Stimulated activated CD4-positive, alpha-beta T cell treated with anti-CD3 and anti-CD28 coated beads, Interleukin-1b, Interleukin-23, amount 100 ng/mL, for 1 hour (primary cell): ENCODE measurements at places on chromosomes 13 and 19.

GRCh38 chr13:49569993-49570689 lies 15.2 kb downstream of the RCBTB1 start:
- DNase-seq, result no peak

GRCh38 chr13:83691966-83692365 lies 190.3 kb downstream of the SLITRK1 start:
- no peak for DNase-seq

DNA sequence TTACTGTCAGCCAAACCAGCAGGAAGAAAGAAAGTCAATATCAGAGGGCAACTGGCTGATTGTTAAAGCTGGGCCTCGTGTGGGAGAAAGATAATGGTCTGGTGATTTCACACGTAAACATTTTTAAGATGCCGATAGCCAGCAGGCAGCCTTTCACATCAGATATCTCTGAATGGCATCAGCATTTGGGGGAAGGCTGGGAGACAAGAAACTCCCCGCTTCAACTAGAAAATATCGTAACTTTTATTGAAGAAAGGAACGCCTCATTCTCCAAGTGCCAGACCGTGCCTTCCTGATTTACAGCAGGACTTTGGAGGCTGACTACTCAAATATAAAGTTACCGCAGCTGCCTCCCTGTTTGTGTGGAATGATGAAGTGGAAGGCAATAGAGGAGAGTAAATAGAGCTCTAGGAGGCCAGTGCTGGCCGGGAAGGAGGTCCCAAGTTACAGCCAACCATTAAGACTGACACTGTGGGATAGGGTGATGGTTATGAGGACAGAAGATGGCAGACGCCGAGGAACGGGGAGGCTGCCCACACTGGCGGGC lies 284.3 kb upstream of the MAB21L1 start:
- no peak for DNase-seq

- DNase-seq, result no peak
These were observed 143.9 kb upstream of the IPO5 start for GRCh38 chr13:97809576-97809975.

DNA sequence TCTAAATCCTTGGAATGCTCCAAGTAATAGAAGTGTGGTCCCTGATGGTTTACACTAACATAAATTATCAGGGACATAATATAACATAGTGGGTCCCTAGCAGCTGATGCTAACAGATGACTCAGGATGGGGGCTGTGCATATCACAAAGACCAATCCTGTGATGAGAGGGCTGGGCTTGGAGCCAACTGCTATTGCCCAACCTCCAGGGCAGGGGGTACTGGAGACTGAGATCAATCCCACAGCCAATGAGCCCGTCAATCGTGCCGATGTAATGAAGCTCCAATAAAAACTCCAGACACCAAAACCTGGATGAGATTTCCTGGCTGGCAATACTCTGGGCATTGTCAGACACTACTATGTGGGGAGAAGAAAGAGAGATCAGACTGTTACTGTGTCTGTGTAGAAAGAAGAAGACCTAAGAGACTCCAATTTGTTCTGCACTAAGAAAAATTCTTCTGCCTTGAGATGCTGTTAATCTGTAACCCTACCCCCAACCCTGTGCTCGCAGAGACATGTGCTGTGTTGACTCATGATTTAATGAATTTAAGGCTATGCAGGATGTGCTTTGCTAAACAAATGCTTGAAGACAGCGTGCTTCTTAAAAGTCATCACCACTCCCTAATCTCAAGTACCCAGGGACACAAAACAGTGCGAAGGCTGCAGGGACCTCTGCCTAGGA lies 33.4 kb downstream of the ABCC4 start:
- no peak for DNase-seq

GRCh38 chr19:3457528-3458228 lies 22.6 kb downstream of the SMIM24 start:
- no peak for DNase-seq

DNA sequence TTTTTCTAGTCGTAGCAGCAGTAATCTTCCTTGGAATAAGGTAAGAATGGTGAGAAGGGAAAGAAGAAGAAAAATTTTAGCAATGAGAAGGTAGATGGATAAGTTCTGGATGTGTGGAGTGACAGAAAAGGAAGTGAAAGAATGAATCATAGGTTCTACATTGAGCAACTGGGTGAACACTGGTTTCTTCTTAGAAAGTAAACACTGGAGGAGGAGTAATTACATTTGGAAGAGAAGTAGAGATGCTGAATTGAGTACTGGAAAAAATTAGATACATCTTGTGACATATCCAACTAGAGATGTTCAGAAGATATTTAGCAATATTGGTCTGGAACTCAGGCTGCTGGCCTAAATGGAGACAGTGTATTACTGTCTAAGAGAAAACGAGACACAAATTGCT lies 148.5 kb downstream of the GPC5 start:
- DNase-seq, result no peak

DNA sequence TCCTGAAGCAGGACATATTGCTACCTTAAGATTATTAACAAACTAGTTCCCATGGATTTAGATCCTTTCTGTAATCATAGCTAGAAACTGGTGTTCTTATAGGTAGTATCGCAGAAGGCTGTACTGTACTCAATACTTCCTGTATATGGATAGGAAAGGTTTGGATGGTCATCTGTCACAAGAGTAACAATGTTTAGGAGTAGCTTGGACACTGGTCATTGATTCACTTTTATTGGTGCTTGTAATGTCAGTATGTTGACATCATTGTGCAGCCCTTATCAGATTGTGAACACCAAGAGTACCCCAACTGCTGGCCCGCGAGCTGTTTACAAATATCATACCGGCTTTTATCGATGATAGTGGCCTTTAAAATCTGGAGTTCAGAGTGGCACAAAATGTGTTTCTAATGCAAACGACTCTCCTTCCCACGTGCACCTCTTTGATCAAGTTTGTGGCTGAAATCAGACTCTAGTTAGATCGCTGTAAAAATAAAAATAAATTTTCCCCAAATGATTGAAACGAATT lies 605 bp upstream of the CDK8 start:
- no peak for DNase-seq

GRCh38 chr13:35470671-35471661 lies 5.5 kb downstream of the MAB21L1 start:
- no peak for DNase-seq

DNA sequence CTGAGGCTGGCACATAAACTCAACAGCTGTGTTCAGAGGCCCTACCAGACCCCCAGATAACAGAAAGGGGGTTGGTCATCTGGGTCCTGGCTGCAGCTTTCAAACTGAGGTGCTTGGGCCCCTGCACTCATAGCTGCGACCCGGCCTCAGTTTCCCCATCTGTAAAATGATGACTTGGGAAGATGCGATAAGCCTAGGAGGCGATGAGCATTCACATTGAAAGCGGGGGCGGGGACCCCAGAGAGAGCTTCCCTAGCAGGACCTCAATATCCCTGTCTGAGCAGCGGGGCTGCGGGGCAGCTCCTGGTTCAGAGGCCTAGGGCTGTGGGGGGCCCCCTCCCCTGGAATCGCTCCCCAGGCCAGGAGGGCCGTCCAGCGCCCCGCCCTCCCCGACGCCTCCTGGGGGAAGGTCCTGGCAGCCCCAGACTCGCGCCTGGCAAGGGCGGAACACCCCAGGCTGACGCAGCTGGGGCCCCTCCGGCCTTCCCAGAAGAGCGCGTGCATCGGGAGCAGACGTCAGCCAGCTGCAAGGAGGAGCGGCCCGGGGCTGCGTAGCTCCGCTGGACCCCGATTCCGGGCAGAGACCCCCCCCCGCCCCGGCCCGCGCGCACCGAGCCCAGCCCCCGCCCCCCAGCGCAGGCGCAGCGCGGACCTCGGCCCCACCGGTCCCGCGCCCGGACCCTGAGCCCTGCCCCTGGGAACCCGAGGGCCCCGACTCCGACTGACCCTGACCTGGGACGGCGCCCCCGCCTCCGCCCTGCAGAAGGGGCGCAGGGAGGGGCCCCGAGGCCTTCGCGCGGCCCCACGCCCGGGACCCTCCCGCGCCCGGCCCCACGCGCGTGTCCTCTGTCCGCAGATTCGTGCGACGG lies 3.5 kb downstream of the FSTL3 start:
- DNase-seq, result no peak

GRCh38 chr13:101785858-101786257 lies 333.4 kb downstream of the ITGBL1 start:
- no peak for DNase-seq

DNA sequence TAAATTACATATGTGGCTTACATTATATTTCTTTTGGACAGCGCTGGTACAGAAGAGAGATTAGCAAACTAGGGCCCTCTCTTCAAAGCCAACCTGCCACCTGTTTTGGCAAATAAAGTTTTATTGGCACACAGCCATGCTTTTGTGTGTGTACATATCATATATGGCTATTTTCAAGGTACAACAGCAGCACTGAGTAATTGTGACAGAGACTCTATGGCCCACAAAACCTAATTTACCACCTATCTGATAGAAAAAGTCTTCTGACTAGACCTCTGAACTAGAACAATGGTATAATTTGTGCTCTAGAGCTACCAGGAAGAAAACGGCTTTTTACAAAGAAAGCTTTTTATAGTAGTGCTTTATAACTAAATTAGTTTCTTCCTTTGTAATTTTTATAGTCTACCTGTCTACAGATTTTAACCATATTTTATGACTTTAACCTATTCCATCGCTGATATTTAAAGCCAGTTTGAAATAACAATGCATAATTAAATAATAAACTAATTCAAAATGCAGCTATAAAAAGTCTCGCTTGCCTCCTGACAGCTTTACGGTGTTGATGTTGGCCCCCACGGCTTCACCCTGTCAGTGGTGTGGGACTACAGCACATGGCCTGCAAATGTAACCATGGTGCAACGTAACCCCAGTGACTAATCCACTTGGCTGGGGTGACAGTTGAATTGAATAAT lies 17.7 kb upstream of the DPY19L3 start:
- DNase-seq, result no peak

DNA sequence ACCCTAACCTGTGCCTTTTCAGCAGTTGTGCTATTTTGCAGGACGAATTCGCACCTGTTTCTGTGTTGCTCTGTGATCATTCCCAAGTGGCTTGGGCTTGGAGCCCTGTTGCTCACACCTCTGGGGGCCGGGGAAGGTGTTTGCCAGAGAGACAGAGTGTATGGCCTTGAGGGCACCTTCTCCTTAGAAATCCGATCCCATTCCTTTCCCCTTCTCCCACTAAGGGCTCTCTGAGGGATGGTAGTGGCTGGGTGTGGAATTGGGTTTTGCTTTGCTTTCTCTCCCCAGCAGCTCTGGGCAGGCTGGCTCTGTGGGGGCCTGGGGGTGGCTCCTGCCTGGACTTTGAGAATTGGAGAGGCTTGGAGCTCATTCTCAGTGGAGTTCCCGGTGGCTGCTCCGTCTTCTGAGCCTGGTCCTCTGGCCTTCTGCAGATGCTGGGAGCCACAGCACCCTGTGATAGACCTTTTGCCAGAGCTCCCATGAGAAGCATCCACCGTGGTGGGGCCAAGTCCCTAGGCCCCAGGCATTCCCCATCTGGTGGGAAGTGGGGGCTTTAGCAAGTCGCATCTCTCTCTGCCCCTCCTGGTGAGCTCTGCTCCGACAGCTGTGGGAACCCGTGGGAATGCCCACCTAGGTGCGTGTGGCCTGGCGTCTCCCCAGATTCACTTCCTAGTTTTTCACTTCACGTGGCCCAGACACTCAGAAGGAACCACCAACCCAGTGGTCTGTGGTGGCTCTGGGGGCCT lies 26.1 kb downstream of the ATP11A start:
- DNase-seq, result no peak

- no peak for DNase-seq
These were observed 47.1 kb downstream of the MLLT1 start for GRCh38 chr19:6232601-6233055.

- no peak for DNase-seq
These were observed at the start of gene ERFL for GRCh38 chr19:41928221-41928683. Gene ERFL, minus strand, starts transcription at chr19:41928449. Its CDS starts 15,530 bp downstream, at chr19:41912919.

DNA sequence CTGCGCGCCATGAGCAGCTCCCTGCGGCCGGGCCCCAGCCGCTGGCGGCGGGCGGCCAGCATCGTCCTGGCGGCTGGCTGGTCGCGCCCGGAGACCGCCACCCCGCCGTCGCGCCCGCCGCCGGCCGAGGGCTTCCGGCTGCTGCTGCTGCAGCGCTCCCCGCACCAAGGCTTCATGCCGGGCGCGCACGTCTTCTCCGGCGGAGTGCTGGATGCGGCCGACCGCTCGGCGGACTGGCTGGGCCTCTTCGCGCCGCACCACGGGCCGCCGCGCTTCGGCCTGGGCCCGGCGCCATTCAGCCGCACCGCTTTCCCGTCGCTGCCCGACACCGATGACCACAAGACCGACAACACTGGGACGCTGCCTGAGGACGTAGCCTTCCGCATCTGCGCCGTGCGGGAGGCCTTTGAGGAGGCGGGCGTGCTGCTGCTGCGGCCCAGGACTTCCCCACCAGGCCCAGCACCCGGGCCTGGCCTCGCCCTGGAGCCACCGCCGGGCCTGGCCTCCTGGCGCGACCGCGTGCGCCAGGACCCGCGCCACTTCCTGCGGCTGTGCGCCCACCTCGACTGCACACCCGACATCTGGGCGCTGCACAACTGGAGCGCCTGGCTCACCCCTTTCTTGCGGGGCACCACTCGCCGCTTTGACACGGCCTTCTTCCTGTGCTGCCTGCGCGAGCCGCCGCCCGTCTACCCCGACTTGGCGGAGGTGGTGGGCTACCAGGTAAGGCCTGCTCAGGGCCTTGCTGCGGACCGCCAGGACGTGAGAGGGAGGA lies 518 bp downstream of the NUDT19 start:
- DNase-seq, result no peak

DNA sequence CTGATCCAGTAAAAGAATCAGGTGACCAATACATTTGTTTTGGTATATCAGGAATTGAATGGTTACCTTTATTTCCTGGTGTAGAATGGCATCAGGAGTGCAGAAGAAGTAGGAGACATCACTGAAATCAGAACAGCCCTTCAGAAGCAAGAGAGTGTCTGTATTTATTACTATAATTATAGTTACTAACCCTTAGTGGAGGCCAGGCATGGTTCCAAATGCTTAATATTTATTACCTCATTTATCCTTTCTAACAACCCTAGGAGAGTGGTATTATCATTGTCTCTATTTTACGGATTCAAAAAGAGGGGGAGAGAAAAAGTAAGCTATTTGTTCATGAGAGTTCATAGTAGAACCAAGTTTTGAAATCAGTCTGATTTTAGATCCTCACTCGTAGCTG lies 1292.9 kb downstream of the PCDH9 start:
- DNase-seq, result no peak

- DNase-seq, result no peak
These were observed 91.9 kb downstream of the SLAIN1 start for GRCh38 chr13:77789376-77789775.
